ENCODE measurements at places on chromosomes 16 and 17.

DNA sequence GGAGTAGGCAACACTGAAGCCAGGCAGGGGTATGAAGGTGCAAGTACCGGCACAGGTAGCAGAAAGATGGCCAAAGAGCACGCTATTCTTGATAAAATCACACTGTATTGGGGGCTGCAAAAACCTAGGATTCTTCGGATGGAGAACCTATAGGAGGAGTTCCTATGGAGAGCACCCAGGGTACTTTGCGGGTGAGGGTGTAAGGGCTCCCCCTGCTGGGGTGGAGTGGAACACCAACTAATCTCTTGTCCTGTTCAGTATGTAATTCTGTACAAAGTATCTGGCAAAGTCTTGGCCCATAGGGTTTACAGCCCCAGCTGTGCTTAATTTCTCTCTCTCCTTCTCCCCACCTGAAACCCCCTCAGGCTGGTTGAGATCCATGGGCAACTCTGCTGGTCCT is 393.1 kb upstream of the ASIC2 start:
- no peak for DNase-seq

GRCh38 chr17:80836658-80836965 is 155.0 kb upstream of the CHMP6 start:
- no peak for DNase-seq

- DNase-seq, result no peak
These were observed 182.3 kb downstream of the AATF start for GRCh38 chr17:37130984-37131446.

DNA sequence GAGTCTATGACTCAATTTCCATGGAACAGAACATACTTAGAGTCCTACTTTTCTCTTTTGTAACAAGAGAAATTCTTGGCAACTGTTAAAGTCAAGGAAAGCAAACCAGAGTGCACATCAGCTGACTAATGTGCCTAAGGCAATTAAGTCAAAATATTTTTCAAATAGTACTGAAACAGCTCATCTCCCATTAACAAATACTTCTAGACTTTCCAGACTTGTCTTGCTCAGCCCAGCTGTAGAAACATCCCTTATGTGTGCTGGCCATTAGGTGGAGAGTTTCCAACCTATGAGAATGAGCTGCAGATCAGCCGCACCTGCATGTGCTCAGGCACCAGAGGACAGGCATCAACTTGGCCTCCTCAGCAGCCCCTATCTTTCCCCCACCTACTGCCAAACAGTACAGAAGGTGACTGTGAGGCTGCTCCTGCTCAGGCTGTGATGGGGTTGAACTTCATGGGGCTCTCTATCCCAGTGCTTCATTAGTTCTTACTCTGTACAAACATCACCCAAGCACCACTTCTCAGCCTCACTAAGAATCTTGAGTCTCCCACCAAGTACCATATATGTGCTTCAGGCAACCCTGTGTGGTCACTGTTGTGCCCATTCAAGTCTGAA is 32.2 kb downstream of the TEX2 start:
- DNase-seq, result peak; percentile 96

- DNase-seq, result no peak
These were observed 66.0 kb downstream of the RPH3AL start for GRCh38 chr17:286571-286970.

- no peak for DNase-seq
These were observed 13.1 kb downstream of the CTRB2 start for GRCh38 chr16:75193730-75194444.

DNA sequence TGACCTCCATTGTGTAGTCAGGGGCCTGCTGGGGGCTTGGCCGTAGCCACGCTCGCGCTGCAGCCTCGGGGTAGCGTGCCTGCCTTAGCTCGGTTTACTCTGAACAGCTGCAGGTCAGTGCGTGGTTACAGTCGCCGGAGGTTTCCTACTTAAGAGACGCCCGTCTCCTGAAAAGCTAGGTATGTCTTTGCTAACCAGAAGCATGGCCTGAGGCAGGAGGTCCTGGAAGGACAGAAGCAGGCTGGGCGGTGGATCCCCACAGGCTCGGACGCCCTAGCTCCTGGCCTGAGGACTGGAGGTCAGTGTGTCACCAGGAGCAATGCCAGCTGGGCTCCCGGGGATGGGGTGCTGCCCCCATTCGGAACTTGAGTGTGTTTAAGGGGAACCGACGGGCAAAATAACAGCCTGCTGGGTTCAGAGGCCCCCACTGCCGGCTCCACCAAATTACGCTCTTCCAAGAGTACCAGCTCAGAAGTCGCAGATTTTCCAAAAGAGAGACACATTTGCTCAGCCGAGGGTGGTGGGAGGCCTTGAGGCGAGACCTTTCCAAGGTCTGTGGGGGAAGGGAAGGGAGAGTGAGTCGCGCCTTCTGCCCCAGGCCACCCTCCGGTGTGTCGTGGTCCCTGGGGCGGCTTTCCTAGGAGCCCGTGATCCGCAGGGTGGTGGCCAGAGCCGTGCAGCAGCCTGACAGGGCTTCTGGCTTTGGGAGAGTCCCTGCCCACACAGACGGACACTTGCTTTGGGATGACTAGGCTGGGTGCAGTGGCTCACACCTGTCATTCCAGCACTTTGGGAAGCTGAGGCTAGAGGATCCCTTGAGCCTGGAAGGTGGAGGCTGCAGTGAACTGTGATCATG is 3.9 kb upstream of the GNG13 start:
- no peak for DNase-seq

GRCh38 chr17:35775039-35775438 is 14.4 kb downstream of the C17orf50 start:
- DNase-seq, result no peak

DNA sequence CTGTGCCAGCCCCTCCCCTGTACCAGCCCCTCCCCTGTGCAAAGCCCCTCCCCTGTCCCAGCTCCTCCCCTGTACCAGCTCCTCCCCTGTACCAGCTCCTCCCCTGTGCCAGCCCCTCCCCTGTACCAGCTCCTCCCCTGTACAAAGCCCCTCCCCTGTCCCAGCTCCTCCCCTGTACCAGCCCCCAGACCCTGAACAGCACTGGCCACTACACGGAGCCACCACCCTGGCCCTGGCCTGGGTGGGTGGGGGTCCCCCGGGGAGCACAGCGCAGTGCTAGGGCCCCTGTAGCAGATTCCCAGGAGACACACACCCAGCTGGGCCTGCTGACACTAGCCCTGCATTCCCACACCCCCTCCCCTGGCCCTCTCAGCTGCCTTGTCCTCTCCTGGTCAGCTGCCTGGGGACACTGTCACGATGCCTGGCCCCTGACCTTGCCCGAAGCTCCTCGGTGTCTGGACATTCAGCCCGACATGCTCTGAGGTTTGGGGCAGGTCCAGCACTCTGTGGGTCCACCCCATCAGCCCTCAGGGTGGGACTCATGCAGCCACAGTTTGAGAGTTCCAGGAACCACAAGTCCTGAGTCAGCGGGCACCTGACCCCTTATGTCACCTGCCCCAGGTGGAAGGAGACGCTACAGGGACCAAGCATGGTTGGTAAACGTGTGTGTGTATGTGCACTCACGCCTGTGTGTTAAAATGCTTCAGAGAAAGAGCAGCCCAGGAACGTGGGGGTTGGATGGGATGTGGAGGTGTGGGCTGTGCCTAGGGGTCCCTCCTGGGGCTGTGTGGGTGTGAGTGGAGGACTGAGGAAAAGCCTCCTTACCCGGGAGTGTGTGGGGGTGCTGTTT is 114.2 kb downstream of the METRNL start:
- no peak for DNase-seq

DNA sequence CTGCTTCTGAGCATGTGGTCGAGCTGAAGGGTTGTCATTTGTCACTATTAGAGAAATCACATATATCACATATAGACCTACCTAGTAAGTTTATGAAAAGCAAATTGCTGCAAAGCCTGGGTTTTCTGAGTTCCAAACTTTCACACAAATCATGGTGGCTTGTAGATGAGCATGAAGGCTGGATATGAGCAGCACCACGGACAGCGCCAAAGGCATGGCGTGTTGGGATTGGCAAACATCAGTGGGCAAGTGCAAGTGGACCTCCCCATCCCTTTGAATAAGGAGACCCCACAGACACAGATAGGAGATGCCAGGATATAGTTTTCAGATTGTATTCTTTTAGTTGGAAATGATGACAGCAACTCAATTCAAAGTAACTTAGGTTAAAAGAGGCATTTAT is 77.6 kb upstream of the CACNG3 start:
- DNase-seq, result no peak

- DNase-seq, result no peak
These were observed 151.2 kb downstream of the ZNF423 start for GRCh38 chr16:49704586-49705155.

- DNase-seq, result no peak
These were observed 229.9 kb downstream of the ABCC12 start for GRCh38 chr16:47925811-47926460.

DNA sequence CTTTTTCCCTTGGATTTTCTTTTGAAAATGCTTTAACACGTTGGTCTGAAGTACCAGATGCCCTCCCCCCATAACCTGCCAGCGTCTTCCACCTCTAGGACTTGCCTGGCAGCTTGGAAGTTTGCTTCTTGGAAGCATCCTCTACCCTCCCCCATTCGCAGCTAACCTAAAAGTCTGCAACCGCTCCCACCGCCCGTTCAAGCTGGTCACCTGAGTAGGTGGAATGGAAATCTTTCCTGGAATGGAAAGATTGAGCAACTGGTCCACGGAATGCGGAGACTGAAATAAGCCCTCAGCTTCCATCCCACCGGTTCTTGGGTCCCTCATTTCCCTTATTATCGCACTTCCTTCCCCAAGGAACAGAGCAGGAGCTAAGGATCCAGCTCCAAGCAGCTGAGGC is 31.4 kb downstream of the HS3ST3B1 start:
- DNase-seq, result no peak

- DNase-seq, result no peak
These were observed 367.6 kb downstream of the CDH11 start for GRCh38 chr16:64754279-64754678.

- DNase-seq, result no peak
These were observed 543 bp upstream of the GPS2 start for GRCh38 chr17:7315570-7316235.

GRCh38 chr16:25176136-25176535 is 40.6 kb upstream of the AQP8 start:
- DNase-seq, result no peak

GRCh38 chr17:44749980-44750318 is 8.8 kb upstream of the ADAM11 start:
- DNase-seq, result no peak

- no peak for DNase-seq
These were observed 1.0 kb upstream of the TMEM235 start for GRCh38 chr17:78230252-78230962.

DNA sequence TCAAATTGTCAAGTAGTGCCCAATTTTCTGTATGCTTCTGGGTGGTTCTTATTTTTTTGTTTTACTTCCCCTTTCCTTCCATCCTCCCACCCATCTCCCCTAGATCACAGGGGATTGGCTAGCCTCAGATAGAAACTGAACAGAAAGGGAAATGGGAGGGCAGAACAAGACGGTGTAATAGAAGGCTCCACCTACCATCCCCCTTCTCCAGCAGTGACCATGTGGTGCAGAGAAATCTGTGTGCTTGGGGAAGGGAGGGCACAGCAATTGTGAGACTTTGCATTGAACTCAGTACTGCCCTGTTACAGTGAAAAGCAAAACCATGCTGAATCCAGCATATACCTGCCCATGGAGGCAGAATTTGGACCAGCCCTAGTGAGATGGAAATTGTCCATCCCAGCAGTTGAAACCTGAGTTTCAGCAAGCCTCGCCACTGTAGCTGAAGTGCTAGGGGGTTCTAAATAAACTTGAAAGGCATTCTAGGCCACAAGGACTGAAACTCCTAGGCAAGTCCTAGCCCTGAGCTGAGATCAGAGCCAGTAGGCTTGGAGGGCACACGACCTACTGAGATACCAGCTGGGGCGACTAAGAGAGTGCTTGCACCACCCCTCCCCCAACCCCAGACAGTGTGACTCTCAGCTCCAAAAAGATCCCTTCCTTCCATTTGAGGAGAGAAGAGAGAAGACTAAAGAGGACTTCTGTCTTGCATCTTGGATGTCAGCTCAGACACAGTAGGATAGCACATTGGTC is 5.2 kb downstream of the SLFN11 start:
- DNase-seq, result no peak

DNA sequence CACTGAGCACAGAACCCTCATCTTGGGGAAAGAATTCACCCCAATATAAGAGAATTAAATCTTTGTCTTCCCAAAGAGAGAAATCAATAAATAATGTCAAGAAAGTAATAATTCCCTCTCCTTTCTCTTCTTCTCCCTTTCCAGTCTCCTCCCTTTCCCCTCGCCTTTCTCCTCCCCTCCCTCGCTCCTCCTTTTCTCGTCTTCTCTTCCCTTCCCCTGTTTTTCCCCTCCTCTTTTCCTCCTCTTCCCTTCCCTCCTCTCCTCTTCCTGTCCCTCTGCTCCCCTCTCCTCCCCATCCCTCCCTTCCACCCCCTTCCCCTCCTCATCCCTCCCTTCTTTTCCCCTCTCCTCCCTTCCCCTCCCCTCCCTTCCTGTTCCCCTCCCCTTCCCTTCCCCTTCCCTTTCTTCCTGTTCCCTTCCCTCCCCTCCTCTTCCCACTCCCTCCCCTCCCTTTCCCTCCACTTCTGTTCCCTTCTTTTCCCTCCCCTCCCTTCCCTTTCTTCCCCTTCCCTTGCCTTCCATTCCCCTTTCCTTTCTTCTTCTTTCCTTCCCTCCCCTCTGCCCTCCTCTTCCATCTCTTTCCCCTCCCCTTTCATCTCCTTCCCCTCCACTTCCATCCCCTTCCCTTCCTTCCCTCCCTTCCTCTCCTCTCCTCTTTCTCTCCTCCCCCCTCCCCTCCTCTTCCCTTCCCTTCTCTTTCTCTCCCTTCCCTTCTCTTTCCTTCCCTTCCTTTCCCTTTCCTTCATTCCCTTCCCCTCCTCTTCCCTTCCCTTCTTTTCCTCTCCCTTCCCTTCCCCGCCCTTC is 363.6 kb downstream of the SHISA9 start:
- no peak for DNase-seq

- no peak for DNase-seq
These were observed 48.3 kb upstream of the CBX4 start for GRCh38 chr17:79887451-79887991.

GRCh38 chr16:1174477-1175357 is 21.8 kb downstream of the CACNA1H start:
- no peak for DNase-seq

- no peak for DNase-seq
These were observed 50.8 kb downstream of the TBC1D16 start for GRCh38 chr17:79984877-79985276.

DNA sequence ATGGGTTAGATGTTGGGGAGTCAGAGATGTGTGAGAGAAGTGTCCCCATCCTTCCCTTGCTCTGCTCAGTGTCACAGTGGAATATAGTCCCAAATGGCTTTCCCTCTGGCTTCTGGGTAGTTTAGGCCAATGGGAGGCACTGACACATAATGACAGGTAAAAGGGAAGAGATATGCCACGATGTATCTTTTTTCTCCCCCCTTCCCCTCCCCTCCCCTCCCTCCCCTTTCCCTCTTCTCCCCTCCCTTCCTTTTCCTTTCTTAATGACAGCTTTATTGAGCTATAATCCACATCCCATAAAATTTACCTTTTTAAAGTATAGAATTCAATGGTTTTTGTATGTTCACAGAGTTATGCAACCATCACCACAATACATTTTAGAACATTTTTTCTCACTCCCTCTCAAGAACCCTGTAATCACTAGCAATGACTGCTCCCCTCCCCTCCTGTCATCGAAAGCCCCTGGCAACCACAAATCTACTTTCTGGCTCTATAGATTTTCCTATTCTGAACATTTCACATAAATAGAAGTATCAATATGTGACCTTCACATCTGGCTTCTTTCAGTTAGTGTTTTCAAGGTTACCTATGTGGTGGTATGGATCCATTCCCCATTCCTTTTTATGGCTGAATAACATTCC is 617 bp upstream of the CCR7 start:
- no peak for DNase-seq

GRCh38 chr17:63476854-63477479 is at the start of gene ACE:
Gene ACE, plus strand, starts transcription at chr17:63477061. Its CDS starts 34 bp downstream, at chr17:63477095.
- no peak for DNase-seq

GRCh38 chr16:68470461-68471150 is 22.3 kb upstream of the SMPD3 start:
- DNase-seq, result no peak
